ENCODE measurements at places on chromosomes 11 and 22.

DNA sequence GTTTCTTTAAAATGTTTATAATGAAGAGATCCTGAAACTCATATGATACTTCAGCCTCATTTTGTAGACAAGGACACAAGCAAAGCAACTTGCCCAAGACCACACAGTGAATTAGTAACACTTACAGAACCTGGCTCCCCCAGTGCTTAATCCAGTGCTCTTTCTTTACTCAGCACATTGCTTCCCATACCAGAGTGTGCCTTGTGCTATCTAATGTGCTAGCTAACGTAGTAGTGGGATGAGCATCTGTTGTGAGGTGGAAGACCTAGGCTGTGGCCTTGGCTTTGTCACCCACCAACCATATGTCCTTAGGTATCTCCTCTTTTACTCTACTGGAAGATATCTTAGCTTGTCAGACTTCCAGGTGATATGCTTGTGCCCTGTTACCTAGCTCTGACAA, 5.1 kb downstream of the SPCS2 start:
- no peak for DNase-seq

- DNase-seq: no peak
Measured at GRCh38 chr11:95239871-95240649, 9.1 kb upstream of the SESN3 start.

GRCh38 chr11:60858731-60859464, 3.1 kb upstream of the PTGDR2 start:
- DNase-seq: no peak

DNA sequence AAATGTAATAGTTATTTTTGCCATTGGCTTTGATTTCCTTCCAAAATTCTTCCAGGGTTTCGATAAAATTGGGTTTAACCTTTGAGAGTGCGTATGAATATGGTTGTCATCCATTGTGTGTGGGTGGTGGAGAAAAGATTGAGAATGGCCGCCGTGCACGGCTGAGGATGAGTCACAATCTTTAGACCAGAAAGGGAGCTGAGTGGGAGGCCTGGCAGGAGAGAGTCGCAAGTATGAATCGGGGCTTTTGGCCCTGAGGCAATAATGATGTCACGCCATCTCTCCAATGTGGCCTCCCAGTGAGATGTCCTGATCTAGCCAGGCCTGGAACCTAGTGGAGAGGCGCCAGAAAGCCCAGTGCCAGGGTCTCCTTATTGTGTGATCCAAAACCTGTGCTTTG, 33.1 kb upstream of the SMPD1 start:
- no peak for DNase-seq

DNA sequence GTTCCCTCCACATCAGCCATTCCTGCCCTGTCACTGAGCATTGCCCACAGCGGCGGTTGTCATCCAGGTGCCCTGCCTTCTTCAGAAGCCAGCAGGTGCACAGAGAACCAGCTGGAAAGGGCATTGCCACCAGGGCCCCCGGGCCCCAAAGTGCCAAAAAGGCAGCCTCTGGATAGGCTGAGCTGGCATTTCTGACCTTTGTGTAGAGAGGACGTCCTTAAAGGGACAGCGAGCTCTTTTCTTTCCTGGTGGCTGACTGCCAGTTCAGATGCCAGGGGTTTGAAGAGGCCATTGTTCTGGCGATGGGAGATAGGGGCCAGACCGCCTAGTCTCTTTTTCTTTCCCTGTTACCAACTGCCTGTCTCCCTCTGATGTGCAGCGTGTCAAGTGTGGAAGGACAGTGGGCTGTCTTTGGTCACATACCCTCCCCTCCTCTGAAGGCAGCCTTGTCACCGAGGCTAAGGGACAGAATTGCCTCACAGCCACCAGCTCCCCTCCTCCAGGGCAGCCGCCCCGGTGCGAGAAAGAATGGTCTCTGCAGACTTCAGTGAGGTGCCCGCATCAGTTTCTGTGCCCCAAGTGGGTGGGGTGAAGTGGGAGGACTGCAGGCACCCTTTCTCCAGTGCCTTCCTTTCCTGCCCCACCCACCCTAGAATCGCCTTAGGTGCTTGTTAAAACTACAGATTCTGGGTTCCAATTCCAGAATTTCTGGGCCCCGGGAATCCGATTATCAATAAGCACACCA, 109.6 kb downstream of the SCN3B start:
- DNase-seq: no peak

DNA sequence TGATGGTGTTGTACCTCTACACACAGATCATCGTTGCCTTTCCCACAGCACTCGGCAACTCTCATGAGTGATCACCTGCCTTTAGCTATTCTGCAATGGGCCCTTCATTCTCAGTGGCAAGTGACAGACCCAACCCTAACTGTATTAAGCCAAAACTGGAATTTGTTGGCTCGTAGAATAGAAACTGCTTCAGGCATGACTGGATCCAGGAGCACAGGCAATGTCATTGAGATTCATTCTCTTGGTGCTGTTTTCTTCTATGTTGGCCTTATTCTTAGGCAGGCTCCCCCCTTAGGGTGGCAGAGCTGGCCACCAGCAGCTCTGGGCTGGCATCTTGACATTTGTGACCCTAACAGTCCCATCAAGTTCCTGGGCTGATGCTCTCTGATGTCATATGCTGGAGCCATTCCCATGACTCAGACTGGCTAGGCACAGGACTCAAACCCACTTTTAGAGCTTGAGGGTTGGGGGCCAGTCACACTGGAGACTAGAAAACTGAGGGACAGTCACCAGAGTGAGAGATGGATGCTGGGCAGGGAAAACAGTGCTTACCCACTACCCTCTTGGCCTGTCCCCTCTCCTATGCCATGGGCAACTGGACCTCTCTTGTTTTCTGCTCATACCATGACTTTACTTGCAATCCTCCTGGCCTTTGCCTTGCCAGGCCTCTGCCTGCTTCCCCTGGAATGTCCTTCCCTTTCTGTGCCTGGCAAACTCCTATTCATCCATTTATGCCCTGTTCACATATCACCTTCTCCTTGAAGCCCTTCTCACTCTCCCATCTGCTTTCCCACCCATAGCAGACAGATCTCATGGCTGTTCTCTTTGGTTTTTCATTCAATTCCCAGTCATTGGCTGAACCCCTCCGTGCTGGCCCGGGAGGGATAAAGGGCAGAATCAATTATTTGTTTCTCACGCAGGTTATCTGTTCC, 7.1 kb upstream of the CDC42EP2 start:
- no peak for DNase-seq

GRCh38 chr11:125976156-125976555, 30.3 kb downstream of the VSIG10L2 start:
- DNase-seq: no peak

DNA sequence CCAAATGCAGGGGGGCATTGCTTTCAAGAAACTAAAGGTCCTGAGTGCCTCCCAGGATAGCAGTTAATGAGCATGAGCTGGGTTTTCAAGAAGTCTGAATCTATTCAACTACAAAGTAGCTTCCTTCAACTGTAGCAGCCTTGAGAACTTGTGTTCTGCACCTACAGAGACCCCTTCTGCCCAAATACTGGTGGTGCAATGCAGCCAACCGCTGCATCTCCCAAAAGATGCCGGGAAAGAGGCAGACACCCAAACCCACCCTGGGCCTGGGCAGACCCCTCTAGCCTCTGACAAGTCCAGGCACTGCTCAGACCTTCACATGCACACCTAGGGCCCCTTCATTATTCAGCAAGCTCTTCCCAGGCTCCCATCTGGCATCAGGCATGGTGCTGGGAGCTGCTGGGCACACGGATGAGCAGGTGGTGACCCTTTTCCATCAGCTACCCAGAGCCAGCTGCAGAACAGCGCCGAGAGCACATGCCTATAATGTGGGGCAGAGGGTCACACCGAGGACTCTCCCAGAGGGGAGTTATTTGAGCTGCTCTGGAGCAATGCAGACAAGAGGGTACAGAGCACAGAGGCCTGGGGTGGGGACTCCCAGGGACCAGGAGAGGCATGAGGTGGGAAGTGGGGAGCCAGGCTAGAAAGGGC, 44.9 kb upstream of the ETS1 start:
- DNase-seq: no peak

- DNase-seq: no peak
Measured at GRCh38 chr11:61839742-61840141, 11.6 kb downstream of the FADS2 start.

GRCh38 chr11:126525216-126525615, 169.7 kb downstream of the ST3GAL4 start:
- DNase-seq: no peak

GRCh38 chr11:68261006-68261405, 10.8 kb downstream of the C11orf24 start:
- DNase-seq: no peak

DNA sequence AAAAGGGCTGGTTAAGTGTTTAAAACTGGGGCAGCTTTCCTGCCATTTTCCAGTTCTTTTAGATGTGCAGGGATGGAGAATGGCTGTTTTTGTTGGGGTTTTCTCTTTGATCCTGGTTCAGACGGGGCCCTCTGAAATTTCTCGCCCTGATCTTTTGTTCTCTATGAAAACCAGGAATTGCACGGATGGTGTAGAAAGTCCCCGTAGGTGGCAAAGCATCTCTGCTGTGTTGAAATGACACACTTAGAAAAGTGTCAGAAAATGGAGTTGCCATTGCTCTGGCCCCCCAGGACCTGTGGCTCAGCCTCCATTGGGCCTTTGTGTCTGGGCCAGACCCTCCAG, 63.0 kb downstream of the PARVB start:
- DNase-seq: no peak

DNA sequence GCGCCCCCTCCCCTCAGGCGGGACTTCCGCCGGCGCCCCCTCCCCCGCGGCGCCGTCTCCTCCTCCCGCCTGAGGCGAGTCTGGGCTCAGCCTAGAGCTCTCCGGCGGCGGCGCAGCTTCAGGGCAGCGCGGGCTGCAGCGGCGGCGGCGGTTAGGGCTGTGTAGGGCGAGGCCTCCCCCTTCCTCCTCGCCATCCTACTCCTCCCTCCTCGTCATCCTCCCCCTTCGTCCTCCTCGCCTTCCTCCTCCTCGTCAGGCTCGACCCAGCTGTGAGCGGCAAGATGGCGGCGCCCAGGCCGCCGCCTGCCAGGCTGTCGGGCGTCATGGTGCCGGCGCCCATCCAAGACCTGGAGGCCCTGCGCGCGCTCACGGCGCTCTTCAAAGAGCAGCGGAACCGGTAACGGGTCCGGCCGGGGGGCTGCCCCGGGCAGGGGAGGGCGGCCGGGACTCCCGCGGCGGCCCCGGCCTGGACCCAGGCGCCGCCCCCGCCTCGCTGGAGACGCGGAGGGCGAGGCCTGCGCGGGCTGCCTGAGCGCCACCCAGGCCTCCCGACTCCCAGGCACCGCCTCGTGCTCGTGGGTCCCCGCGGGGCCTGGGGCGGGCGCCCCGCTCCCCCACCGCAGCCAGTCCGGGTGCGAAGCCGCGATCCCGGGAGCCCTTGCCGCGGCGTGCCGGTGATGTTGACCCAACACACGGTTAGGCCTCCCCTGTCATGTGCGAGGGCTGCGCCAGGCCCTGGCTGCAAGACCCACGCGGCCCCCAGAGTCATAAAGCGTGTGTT, at the start of gene ATXN10:
TSS of gene ATXN10 (plus strand) at position 52 of the 781 bp plus-strand sequence. CDS start at position 282, 230 bp downstream.
- peak; percentile 54 for DNase-seq

DNA sequence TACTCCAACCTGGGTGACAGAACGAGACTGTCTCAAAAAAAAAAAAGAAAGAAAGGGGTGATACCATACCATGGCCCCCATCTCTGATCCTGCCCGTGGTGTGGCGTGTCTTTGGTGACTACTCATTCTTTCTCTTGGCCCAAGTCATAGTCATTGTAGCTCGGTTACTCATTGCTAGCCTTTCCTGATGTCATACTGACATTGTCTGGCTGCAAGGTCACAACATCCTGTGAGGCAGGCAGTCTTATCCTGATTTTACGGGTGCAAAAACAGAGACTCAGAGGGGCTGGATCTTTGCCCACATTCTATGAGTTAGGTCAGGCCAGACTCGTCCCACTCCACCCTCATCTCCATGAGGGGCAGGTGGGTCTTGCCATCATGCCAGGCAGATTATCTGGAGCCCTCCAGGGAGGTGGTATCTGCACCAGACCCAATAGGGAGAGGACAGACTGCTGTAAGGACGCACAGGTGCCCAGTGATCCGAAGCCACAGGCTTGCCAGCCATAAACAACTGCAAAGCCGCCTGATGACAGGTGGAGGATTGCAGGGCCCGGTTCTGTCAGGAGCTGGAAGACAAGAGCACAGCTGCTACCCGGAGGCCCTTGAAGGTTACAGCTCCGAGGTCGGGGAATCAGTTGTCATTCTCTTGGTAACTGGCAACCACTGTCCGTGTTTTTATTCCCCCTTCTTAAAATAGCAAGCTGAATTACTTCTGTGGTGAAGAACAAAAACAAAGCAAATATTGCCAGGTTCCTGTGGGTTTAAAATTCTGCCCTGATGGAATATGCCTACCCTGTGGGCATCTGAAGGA, 13.8 kb downstream of the TOM1 start:
- DNase-seq: no peak

DNA sequence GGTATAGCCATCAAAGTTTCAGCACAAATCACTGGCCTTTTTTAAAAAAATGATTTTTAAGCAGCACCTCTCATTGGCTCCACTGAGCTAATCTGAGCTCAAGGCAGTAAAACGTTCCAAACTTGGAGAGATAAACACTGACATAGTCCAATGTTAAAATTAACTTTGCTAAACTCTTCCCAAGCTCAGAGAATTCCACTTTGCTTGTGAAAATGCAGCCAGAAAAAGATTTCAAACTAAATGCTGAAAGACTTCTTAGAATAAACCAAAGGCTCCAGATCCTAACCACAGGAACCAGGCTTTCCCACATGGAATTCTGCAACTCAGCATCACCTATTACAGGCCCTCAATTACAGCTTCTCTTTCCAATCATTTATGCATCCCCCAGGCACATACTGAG, 84.7 kb upstream of the GDPD4 start:
- DNase-seq: no peak

DNA sequence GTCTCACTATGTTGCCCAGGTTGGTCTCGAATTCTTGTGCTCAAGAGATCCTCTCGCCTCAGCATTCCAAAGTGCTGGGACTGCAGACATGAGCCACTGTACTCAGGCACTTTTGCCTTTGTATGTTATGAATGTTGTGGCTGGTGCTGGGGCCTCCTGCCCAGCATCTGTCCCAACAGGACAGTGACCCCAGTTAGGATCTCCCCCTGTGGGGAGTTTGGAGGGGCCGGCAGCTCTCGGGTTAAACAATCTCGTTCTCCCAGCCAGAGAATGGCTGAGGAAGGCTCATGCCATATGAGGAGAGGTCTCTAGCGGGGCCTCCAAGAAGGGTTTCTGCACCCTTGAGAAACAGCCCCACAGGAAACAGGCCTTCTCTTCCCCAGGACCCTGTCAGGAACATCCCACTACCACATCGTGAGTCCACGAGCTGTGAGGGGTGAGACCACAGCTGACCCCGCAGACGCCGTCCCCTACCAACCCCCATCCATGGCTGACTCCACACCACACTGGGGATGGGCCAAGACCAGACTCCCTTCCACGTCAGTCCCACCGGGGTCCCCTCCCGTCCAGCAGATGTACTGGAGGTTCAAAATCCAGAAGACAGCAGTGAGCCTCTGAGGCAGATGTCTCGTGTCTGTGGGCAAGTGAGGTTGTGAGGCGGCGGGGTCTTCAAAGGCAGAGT, 54.1 kb downstream of the SHANK2 start:
- no peak for DNase-seq

Measured in stimulated activated CD4-positive, alpha-beta T cell treated with anti-CD3 and anti-CD28 coated beads, TNF-alpha, amount 100 ng/mL, for 4 hours (primary cell).